ENCODE measurements at places on chromosomes 12 and 14. TPM values are rescaled to one million over a fixed set of nuclear protein-coding genes. Genes with fewer than 3 reads are reported as not detected.

DNA sequence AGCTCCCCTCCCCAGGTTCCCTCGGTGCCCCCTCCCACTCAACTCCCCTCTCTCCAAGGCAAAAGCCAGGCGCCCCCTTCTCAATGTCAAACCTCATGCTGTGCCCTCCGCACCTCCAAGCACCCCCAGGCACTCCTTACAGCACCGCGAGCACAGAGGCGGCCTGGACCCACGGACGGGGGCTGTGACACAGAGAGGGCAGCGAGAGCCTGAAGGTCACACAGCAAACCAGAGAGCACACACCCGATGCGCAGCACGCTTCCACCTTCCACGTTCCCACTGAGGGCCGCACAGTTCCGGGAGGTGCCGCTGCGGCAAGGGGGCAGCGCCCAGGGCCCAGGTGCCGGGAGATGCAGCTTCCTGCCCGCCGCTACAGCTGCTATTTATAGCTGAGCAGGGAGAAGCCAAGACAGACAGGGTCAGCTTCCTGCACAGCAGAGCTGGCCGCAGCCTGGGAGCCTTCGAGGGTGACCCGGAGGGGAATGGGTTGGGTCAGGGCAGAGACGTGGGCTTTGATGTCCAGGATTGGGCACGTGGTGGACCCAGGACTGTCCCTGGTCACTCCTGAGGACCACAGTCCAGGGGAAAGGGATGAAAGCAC, 12.9 kb downstream of the NCOR2 start:
- no peak for DNase-seq

Gene PTGR2
- 7.5 TPM for total RNA-seq

DNA sequence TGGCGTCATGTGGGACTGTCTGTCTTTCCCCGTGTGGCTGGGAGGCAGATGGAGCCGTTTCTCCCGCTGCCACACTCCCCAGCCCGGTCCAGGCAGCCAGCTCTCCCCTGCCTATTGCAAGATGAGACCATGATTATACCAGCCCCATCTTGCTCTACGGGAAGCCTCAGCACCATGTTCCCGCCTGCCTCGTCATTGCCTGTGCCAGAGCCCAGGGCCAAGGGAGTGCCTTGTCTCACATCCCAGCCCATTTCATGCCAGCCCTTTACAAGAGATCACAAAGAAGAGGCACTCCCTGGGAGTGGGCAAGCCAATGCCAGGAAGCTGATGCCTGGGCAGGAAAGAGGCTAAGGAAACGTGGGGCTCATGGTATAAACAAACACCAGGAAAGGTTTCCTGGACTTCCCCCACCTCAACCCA, 23.9 kb downstream of the GPR68 start:
- no peak for DNase-seq

GRCh38 chr12:40314927-40315326, 90.1 kb downstream of the LRRK2 start:
- DNase-seq = no peak

DNA sequence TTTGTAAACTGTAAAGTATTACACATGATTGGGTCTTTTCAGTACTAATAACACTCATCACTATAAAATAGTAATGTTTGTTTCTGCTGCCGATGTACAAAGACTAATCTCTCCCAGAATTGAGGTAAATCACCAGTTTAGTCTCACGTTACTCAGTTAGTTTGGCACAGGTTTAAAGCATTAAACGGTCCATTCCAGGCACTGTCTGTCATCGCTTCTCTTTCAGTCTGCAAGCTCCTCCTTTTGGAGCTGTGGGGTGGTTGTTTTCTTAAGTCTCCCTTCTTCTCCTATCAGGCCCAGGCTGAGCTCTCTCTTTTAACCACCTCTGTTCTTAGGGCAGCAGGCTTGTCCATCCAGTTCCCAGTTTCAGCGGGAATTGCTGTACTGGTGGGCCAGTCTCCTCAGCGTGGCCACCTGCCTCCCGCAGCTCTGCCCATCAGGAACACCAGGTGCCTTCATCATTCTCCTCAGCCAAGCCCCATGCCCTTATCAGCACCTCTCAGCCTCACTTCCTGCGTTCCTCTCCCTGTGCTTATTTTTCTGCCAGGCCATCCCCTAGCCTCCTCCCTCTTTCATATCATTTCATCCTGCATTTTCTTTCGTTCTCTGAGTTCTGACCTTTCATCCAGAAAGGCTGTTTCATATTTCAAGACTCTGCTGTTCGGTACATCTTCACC, 149.0 kb downstream of the TGFB3 start:
- DNase-seq = peak; percentile 48

GRCh38 chr14:52473557-52473956, 78.7 kb downstream of the TXNDC16 start:
- peak; percentile 57 for DNase-seq

- no peak for DNase-seq
Observed at GRCh38 chr14:61932974-61933373, 170.8 kb downstream of the SNAPC1 start.

DNA sequence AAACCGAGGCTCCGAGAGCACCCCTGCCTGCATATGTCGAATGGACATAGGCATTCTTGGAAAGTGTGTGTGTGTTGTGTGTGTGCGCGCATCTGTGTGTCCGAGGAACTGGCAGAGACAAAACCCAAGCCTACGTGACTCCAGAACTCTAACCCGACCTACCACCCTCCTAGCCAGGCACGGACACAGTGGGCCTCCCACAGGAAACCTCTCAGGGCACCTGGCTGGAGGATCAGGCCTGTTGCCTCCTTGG, 556 bp upstream of the PGF start:
- DNase-seq = no peak

Gene NPFF
- not detected for total RNA-seq

Gene TSPAN19
- not detected for total RNA-seq

GRCh38 chr12:4243091-4243490, 30.5 kb upstream of the CCND2 start:
- peak; percentile 77 for DNase-seq

- DNase-seq = no peak
Observed at GRCh38 chr12:69851976-69852375, 26.9 kb downstream of the MYRFL start.

Gene ANO2
- 4.8 TPM for total RNA-seq

Gene KRT77
- 0.10 TPM for total RNA-seq

DNA sequence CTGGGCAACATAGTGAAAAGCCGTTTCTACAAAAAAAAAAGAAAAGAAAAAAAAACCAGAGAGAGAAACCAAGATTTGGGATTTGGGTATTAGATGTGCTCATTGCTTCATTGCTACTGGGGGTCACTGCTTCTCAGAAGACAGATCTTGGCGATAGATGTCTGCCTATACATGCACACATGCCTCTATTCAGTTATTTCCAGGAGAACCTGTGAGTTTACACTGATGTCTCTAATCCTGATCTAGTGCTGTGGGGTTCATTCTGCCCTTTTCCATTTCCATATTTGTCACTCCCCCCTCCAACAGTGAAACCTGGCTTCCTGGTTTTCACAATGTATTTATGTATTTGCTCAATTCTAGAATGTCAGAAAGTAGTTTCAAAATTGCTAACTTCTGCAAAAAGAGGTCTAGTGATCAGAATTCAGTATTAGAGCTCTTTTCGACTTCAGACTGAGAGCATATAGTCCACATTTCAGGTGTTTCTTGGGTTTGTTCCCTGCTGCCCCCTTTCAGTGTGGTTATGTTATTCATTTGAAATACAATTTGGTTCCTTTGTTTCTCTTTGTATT, 111.0 kb downstream of the SLC25A47 start:
- no peak for DNase-seq

DNA sequence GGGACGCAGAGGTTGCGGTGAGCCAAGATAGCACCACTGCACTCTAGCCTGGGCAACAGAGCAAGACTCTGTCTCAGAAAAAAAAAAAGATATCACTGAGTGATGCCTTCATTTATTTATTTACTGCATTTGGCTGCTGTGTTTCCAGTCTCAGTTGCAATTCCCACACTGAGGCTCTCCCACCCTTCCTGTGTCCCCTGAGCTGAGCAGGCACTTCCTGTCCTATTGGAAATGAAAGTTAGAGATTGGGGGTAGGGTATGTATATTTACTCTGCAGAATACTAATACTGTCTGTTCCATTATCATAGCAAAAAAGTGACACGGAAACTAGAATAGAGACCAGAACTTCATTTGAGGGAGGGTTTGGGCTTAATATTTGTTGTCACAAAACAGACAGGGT, 1.6 kb upstream of the RBMS2 start:
- DNase-seq = peak; percentile 5

- no peak for DNase-seq
Observed at GRCh38 chr14:54516709-54517108, 7.0 kb downstream of the CGRRF1 start.

- DNase-seq = no peak
Observed at GRCh38 chr12:30448038-30448437, 247.6 kb downstream of the IPO8 start.

Gene TDRD9
- total RNA-seq = 1.0 TPM

DNA sequence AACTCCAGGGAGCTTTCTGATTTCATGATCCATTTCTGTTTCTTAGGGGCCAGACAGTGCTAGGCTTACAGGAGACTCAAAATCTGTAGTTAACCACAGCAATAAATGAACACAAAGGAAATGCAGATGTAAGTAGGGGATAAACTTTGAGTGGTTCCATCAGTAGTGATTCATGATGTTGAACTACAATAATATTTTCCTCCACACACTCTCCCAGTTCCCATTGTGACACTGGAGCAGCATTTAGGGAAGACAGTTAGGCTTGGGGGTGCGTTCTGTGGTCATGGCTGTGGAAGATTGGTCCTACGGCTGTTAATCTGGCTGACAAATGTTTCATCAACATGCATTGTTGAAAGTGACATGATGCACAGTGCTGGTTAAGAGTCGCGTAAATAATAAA, 66.9 kb downstream of the HMGA2 start:
- no peak for DNase-seq

Gene FAIM2
- 7.8 TPM for total RNA-seq

DNA sequence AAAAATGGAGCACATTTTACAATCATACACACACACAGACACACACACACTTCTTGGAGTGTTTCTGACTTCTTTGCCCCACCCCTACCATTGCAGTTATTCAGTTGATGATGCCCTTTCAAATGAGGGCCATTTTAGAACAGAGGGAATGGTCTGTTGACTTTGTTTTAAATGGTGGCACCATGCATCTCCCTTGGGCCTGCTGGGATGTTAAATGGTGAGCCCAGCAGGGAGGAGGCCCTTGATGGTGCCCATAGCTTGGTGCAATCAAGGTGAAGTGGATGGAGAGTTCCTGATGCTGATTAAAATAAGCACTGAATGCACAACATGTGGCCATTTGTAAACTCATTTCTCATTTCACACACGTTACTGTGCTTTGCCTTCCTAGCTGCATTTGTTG, 13.3 kb downstream of the C12orf75 start:
- no peak for DNase-seq

DNA sequence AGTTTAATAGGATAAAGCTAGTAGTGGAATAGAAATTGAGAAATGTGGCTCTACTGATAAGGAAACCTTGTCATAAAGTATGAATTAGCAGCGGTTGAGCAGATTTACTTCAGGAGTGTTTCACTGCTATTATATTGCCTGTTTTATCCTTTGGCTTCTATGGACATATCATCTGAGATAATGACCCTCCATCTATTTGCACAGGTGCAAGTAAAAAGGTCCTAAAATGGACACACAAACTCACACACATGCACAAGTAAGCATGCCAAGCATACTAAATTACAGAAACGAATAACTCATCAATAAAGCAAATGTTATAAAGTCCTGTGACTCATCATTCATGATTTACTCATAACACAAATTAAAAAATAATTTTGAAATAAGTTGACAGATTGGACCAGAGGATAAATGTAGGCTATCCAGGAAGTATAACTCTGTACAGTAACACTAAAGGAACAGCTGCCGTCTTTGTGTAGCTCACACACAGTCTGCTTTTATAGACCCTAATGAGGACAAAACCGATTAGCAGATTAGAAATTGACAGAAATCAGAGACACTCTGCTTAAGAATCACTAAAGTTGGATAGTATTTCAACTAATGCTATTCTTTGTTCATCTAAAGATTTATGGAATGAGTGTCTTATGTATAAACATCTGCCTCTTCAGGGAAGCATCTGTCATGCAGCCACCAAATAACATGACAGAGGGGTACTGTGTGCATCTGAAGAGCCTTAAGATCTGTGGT, 73.9 kb downstream of the SYT1 start:
- DNase-seq = peak; percentile 1

- peak; percentile 83 for DNase-seq
Observed at GRCh38 chr12:89051065-89051677, 301.1 kb downstream of the DUSP6 start.

Gene POTEG
- total RNA-seq = not detected

DNA sequence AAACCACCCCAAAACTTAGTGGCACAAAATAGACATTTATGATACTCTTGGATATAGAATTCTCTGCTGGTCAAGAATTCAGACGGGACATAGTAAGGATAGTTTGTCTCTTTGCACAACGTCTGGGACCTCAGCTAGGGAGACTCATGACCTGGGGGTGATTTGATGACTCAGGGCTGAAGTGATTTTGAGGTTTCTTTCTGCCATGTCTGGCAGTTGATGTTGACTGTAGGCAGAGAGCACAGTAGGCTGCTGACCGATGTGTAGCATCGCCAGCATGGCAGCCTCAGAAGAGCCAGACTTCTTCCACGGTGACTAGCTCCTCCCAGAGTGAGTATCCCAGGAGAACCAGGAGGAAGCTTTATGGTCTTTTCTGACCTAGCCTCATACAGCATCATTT, 88.9 kb upstream of the FRMD6 start:
- DNase-seq = no peak

- peak; percentile 37 for DNase-seq
Observed at GRCh38 chr12:14216405-14217294, 148.8 kb upstream of the ATF7IP start.

Gene PPP4R4
- 0.82 TPM for total RNA-seq

Gene GPRC5D
- total RNA-seq = not detected

GRCh38 chr12:104873374-104873773, 84.7 kb downstream of the SLC41A2 start:
- peak; percentile 8 for DNase-seq

Gene ESPL1
- total RNA-seq = 8.9 TPM

DNA sequence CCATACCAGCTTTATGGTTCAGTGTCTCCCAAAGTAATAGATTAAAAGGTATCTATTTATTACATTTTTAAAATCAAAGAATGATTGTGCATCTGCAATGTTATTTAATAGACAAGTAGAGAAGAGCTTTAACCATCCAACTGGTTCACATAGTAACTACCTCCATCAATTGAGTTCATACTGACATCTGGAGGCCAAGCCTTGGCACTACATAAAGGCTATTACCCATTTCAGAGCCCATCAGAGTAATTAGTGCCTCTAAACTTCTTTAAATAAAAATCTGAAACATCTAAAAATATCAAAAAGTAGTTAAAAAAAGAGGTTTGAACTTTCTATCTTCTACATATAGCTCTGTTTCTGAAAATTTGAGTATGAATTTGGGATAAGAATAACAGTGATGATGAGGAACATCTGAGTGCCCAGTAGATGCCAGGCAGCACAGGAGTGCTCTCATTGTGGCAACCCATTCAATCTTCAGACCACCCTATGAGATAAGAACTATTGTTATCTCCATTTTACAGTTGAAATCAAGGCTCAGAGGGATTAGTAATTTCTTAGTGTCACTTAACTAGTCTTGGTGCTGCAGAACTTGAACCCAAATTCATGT, 132.9 kb upstream of the DAAM1 start:
- peak; percentile 69 for DNase-seq

All from tongue (tissue), 3 donors.